NCI-H1436 treated with DMSO at 0.1 percent for 48 hours (cell line): ENCODE measurements at places on chromosomes 1 and 21.

- DNase-seq, result no peak
These were observed 14.4 kb downstream of the PPFIA4 start for GRCh38 chr1:203040513-203041275.

DNA sequence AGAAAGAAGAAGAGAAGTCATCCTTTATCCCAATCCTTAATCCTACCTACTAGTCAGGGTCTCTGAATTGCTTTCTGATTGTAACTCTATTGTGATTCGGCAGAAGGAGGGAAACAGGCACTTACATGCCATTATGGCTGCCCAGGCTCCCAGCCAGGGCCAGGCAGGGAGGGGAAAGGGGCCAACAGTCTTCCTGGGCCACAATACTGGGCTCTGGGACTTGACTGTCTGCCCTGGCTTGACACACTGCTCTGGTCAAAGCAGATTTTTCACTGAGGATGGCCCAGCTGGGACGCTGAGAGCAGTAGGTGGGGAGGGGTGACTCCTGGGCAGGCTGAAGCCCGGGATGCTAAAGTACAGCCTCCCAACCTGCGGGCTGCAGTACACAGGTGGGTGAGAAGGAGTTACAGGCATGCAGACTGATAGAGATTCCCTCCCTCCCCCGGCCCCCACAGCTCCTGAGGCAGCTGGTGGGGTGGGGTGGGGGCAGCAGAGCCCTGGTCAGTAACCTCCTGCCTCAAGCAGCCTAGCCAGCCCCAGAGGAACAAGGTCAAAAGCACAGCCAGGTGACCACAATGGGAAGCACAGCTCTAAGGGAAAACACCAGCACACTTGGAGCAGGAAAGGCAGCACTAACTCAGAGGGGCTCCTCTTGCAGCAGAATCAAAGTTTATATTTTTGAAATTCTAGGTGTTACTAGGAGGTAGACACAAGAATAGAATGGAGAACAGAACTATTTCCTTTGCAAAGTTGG lies 25.3 kb downstream of the KCND3 start:
- DNase-seq, result no peak

DNA sequence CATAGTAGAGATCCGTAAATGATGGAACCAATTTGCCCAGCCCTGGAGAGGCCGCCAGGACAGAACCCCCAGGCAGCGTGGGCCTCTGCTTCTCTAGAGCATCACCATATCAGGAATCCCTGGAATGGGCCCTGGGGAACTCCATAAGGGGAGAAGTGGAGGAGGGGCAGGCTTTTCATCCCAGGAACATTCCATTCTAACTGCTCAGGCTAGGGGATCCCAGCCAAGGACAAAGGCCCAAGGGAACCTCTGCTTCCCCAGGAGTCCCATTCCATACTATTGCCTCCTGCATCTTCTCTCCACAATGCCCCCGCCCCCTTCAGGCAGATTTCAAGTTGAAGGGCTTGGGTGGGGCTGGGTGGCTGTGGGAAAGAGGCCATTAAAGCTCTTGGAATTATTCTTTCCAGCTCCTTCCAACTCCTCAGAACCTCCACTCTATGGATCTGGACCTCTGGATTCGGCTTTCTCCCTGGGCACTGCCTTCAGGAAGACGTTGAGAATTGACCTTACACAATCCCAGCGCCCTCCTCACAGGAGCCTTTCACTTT lies 6.0 kb downstream of the TRNP1 start:
- DNase-seq, result no peak

DNA sequence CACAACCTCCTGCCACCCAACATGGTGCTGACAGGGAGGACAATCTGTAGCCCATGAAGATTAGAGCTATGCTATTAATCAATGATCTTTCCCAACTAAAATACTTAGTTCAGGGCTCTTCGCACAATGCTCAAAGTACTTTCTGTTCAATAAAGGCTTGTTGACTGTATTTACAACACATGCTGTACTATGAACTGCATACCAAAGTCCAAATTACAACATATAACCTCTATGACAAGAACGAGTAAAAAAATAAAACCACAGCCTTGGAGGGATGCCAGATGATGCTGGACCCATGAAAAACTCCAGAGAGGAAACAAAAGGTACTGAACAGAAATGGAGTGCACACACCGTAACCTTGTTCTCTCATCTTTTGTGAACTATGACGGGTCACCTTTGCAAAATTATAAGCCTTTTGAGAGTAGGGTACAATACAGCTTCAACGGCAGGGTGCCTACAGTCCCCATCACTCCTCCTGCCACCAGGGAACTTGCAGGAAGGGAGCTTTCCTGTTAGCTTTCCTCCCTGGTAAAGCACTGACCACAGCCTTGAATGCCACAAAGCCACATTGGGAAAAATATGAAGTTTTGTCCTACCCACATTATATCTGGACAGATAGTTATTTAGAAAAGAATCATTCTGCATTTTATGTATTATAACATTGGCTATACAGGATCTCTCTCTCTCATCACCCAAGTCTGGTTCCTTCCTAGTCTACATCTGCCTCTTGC lies 175.6 kb downstream of the NRIP1 start:
- DNase-seq, result no peak

- DNase-seq, result no peak
These were observed 47.8 kb upstream of the ECE1 start for GRCh38 chr1:21337928-21338572.

DNA sequence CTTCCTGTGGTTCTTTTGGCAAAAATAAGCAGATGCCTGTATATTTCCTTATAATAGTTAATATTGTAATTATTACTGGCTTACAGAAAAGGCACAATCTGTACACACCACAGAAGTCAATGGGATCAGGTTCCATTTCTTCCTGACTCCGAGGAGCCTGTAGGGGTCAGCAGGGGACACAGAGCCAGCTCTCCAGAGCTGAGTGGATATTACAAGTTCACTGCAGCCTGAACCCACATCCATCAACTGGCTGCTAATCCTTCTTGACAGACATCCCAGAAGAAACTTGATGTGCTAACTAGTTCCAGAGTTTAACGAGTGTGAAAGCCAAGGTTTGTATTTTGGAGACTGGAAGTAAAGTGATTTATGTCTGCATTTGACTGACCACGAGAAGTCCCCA lies 203.8 kb downstream of the LMX1A start:
- DNase-seq, result no peak

GRCh38 chr1:6347641-6348487 lies 45.7 kb downstream of the ACOT7 start:
- DNase-seq, result no peak

DNA sequence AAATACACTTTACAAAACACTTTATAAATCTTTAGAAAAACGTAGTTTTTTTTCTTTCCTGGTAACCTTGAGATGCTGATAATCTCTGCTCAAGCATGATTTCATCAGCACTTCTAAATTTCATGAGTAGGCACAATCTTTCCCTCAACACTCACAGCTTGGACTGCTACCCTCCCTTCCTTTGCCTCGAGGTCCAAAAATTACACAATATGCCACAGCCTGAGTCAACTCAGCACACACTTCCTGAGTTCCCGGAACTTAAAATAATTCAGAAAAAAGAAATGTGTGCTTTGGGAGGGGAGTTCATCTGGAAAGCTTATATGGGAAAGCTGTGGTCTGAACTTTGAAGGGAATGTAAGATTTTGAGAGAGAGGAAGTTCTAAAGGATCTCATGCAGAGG lies 5.9 kb downstream of the CLCA2 start:
- no peak for DNase-seq

DNA sequence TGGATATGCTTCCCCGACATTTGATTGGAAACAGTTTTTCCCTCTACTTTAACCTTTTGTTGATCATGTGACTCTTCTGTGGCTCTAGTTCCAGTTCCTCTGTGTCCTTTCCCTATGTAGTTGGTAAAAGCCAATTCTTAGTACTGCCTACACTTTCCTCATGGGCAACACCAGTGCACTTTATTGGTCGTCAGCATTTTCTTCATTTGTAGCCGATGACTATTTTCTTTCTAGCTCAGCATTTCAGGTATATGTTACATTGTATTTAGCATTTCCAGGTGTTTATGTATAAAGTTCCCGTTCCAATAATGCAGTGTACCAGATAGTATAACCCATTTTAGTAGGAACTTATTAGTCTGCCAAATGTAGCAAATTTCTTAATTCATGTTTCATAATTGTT lies 27.6 kb upstream of the B3GALT2 start:
- no peak for DNase-seq

- DNase-seq, result no peak
These were observed 107.5 kb downstream of the HIVEP3 start for GRCh38 chr1:41811051-41811795.

- no peak for DNase-seq
These were observed 20.8 kb downstream of the TSEN15 start for GRCh38 chr1:184072376-184072775.

DNA sequence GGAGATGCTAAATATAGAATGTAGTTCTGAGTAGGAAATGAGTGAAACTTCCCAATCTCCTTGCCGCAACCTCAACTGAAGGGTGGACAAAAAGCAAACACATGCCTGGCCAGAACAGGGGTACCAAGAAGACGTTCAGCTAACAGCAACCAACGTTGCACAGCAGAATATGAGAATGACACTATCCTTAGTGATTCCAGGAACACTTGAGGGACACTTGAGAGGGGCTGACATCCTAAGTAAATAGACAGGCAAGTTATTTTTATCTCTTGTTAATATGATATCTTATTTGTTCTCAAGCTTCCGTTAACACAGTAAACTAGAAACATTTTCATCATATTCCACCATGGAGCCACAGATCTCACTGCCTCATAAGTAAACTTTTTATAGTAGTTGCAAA lies 908 bp downstream of the KRTAP19-1 start:
- DNase-seq, result no peak

GRCh38 chr1:67285780-67286488 lies 21.7 kb upstream of the IL12RB2 start:
- DNase-seq, result no peak

DNA sequence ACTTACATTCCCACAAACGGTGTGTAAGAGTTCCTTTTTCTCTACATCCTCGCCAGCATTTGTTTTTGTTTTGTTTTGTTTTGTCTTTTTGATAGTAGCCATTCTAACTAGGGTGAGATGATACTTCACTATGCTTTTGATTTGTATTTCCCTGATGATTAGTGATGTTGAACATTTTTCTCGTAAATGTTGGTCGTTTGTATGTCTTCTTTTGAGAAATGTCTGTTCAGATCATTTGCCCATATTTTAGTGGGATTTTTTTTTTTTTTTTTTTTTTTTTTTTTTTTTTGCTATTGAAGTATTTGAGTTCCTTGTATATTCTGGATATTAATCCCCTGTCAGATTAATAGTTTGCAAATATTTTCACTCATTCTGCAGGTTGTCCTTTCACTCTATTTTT lies 19.2 kb upstream of the GPR161 start:
- DNase-seq, result no peak

DNA sequence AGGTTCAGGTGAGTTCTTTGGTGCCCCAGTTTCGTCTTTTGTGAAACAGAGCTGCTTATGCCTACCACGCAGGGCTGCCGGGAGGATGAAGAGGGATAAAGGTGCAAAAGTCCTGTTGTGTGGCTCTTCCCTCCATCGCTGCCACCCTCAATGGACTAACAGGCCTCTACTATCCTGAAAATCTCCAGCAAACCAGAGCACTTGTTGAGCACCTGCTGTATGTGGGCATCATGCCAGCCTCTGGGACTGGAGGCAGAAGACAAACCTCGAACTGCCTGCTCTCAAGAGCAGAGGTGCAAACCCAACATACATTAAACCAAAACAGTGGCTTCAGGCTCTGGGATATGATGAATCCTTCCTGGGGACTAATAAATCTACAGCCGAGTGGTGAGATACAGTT lies 174.1 kb downstream of the ACTL8 start:
- DNase-seq, result no peak

- DNase-seq, result no peak
These were observed 126.4 kb upstream of the C1orf21 start for GRCh38 chr1:184260382-184260781.

- no peak for DNase-seq
These were observed 746 bp upstream of the LAMC1 start for GRCh38 chr1:183022202-183023145.

- DNase-seq, result no peak
These were observed 23.4 kb downstream of the MAPKAPK2 start for GRCh38 chr1:206708058-206708457.

- DNase-seq, result no peak
These were observed 43.4 kb downstream of the KCNJ15 start for GRCh38 chr21:38300141-38300578.

DNA sequence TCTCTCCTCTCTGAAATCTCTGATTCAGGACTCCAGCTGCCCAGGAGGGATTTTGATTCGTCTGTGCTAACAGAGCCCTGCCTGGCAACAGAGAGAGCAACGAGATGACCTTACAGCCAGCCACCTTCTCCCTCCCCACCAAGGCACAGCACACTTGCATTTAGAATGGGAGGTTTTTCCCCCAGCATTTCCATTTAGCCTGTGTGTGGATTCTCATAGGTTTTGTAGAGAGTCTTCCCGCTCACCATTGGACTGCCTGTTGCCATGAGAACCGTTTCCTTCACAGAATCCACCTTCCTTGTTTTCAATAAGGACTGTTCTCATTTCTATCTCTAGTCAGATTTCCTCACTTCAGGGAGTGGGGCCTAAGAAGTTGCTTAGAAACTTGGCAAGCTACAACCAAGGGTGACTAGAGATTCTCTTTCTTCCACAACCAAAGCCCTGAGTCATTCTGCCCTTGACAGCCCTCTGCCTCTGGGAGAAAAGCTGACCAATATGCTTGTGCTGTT lies 5.8 kb upstream of the IKBKE start:
- no peak for DNase-seq

GRCh38 chr1:23469372-23469982 lies 14.5 kb downstream of the ASAP3 start:
- DNase-seq, result no peak

- DNase-seq, result no peak
These were observed 55.6 kb downstream of the SLX9 start for GRCh38 chr21:44995343-44995941.

DNA sequence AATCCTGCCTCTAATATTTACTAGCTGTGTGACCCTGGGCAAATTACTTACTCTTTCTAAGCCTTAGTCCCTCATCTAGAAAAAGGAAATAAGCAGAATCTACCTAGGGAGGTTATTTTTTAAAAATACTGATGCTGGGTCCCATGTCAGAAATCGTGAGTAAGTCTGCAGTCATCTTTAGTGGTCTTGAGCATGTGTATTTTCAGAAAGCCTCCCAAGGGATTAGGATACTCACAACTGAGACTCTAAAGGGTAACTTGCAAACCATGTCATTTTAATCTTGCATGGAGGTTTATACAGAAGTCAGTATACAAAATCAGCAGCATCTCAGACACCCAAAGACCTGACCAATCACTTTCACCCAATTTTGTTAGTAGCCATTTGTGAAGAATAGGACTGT lies 43.2 kb downstream of the DSTYK start:
- no peak for DNase-seq

GRCh38 chr1:202580619-202581018 lies 129.6 kb downstream of the SYT2 start:
- DNase-seq, result no peak

DNA sequence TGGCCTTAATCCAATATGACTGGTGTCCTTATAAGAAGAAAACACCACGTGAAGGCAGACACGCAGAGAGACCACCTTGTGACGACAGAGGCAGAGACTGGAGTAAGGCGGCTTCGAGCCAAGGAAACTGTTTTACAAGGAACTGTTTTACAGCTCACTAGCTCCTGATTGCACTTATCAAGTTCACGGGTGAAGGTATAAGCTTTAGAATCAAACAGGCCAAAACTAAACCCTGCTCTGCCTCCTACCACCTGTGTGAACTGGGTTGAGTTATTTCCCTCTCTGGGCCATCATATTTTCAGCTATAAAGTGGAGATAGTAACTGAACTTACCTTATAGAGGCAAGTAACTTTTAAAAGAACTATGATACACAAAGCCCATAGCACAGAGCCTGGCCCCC lies 166.9 kb upstream of the NFIA start:
- DNase-seq, result no peak

- no peak for DNase-seq
These were observed 182.0 kb downstream of the AGBL4 start for GRCh38 chr1:49841767-49842166.
